Bone marrow (tissue), 2 donors: ENCODE measurements at places on chromosomes 3 and 15.

DNA sequence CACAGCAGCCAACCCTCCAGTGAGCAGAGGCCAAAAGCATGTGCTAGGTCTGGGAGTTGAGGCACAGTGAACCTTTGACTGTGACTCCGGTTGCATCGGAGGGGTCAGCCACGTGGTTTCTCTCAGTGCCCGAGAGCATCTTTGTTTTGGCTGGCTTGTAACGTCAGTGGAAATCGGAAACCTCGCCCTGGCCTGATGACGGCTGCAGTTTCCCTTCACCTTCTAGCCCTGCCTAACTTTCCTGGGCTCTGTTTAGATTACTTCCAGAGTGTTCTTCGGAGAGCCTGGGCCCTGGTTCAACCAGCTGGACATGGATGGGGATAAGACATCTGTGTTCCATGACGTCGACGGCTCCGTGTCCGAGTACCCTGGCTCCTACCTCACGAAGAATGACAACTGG lies 56.6 kb downstream of the MESD start:
- DNase-seq: no peak

DNA sequence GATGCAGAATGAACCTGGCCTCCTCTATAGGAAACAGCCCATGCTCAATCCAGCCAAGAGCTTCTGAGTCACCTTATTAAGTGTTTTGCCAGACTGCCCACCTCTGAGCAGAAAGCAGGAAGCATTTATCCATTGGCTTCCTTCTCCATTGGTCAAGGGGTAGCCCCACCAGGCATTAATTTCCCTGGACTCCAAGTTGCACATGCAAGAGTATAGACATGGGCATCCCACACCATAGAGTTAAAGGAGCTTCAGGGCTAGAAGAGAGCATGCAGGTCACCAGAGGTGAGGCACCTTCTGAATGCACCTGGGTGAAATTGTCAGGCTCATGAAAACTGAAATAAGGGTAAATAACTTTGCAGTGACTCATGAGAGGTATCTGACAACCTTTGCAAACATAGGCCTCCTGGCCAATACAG lies 230.8 kb upstream of the STAC start:
- DNase-seq: no peak

GRCh38 chr3:42752441-42752840 lies 20.6 kb downstream of the CCDC13 start:
- DNase-seq: no peak

- peak; percentile 9 for DNase-seq
These were observed 65.9 kb downstream of the CPN2 start for GRCh38 chr3:194285024-194285849.

- no peak for DNase-seq
These were observed 26.9 kb upstream of the ZMAT3 start for GRCh38 chr3:179098388-179099077.

GRCh38 chr15:77329202-77329601 lies 90.7 kb downstream of the PEAK1 start:
- no peak for DNase-seq

DNA sequence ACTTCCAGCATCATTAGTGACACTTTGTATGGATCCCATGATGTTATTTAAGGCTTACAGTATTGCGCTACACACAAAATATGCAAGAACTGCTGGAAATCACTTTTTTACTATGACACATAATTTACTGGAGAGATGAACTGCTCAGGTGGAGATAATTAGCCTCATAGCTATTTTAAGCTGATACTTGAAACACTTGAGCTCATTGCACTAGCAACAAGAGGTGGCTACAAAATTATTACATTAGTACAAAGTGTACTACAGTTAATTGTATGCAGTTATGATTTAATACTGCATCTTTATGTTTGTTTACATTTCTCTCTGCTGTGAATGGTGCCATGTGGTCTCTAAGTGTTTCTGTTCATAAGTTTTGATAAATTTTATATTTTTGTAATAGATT lies 6.5 kb upstream of the LZTFL1 start:
- DNase-seq: no peak

GRCh38 chr3:61948699-61949305 lies 387.4 kb downstream of the PTPRG start:
- no peak for DNase-seq

GRCh38 chr3:107598926-107599771 lies 76.4 kb downstream of the BBX start:
- peak; percentile 70 for DNase-seq

DNA sequence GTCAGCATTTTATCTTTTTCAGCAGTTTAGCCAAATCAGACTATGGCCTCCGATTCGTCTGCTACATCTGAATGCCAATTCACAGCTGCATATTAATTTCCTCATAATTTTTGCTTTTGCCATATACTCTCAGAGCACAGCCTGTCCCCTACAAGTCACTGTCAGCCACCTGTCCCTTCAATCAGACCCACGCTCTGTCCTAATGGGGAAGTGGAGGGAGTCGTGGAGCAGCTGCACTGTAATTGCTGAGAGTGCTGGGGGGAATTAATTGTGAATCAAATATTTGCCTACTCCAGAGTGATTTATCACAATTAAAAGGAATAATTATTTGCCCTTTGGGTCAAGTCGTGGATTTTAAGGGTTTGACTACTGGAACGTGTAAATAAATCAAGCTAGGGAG lies 75.5 kb downstream of the EBLN2 start:
- no peak for DNase-seq

GRCh38 chr3:141505166-141505565 lies 18.3 kb downstream of the RASA2 start:
- DNase-seq: no peak

- DNase-seq: no peak
These were observed 109.9 kb downstream of the PDCD6IP start for GRCh38 chr3:33908250-33908851.

DNA sequence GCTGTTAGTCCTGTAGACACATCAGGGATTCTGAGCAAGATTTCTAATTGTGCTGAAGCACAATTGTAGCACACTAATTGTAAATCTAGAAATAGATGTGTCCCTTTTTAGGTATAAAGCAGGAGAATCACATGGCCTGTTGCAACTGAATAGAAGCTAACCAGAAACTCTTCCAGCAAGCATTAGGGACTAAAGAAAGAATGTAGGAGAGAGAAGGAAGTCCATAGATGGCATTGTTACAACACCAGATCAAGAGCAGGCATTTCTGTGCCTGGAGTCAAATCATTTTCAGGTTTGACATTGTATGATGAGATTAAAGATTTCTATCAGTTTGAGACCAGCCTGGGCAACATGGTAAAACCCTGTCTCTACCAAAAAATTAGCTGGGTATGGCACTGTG lies 27.4 kb downstream of the CALML4 start:
- no peak for DNase-seq

- no peak for DNase-seq
These were observed 334.4 kb downstream of the GBE1 start for GRCh38 chr3:81426826-81427577.

DNA sequence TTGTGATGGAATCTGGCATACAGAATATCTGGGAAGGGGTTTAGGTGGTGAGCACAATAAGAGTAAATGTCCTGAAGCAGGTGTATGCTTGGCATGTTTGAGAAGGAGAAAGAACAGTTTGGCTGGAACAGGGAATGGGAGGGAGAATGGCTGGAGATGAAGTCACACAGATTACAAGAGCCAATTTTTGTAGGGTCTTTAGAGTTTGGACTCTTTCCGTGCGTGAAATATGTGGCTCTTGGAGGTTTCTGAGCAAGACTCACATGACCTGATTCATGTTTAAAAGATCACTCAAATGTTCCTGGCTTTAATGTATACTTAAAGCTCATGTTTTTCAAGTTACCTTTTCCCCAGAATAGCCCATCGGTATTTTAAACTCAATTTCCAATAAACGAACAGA lies 32.8 kb downstream of the SPRED1 start:
- no peak for DNase-seq

- no peak for DNase-seq
These were observed 10.9 kb downstream of the TRIP4 start for GRCh38 chr15:64398575-64398974.

- DNase-seq: no peak
These were observed 1.9 kb downstream of the GOLGA8A start for GRCh38 chr15:34435658-34436057.

DNA sequence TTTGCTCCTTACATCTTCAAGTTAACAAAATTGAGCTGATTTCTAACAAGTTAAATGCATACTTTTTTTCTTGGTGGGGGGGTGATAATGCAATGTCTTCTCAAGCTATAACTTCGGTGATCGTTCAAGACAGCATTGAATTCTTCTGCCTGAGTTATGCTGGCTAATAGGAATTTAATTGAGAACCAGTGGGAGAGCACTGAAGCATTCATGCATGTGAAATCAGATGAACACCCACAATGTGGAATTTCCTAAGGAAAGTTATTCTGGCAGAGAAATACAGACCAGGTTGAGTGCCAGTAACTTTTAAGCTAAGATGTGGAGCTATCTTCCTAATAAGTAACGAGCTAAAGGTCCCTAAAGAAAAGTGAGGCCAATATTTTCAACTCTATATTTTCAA lies 3.0 kb downstream of the SPATA16 start:
- no peak for DNase-seq

GRCh38 chr3:53674582-53674981 lies 171.6 kb downstream of the CHDH start:
- no peak for DNase-seq

- DNase-seq: no peak
These were observed 98.6 kb downstream of the CHL1 start for GRCh38 chr3:295166-295565.

GRCh38 chr3:42371776-42372175 lies 38.6 kb downstream of the LYZL4 start:
- no peak for DNase-seq

DNA sequence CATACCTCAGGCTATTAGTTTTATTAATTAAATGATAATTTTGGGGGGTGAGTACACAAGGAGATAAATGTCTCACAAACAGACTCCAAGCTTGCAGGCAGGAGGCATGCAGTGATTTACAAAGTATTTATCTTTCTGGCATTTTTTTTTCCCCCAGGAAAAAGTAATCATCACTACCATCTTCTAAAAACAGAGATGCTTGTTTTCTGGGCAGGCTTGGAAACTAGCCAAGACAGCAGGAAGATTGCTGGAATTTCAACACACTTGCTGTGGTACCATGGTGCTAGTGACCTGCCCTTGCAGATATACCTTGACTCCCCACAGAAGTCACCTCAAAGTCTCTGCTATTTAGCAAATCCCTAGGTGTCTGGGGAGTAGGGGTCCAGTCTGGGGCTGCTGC lies 732.8 kb upstream of the CFAP20DC start:
- DNase-seq: no peak

- DNase-seq: no peak
These were observed 36.6 kb downstream of the GSK3B start for GRCh38 chr3:120057626-120058025.

- no peak for DNase-seq
These were observed 11.9 kb downstream of the KCNAB1 start for GRCh38 chr3:156132313-156132712.
